Activated CD4-positive, alpha-beta T cell treated with anti-CD3 and anti-CD28 coated beads, Interleukin-2, amount 10 ng/mL, durations not matched to agents 7 days and 5 days (primary cell): ENCODE measurements at places on chromosomes 16 and 17. TPM values are rescaled to one million over a fixed set of nuclear protein-coding genes. Genes with fewer than 3 reads are reported as not detected.

DNA sequence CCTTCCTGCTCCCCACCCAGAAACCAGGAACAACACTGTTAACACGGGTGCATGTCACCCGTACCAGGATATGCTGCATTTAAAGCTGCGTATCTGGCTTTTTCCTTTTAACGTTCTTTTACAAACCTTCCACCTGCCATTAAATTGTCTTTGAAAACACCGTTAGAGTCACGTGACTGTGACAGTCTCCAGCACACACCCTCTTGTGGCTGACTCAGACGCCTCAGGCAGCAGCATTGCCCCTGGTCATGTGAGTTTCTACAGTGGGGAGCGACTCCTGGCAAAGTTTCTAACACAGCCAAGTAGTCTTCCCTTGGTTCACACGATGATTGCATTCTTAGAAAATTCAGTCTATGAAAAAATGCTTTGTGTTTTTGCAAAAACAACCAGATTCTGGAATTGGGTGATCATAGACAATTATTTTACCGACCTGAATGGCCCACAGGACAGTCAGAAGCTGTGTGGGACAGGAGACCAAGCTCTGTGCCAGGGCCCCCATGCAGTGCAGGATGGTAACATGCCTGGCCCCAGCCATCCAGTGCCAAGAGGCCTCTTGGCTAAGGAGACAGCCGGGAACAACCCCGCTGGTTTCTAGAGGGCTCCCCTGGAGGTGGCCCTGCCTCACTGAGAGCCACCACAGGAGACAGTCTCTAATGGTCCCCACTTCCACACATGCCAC, 199.1 kb downstream of the KATNIP start:
- no peaks in the 10 kb centered on the region for H3K36me3 ChIP-seq
- H3K4me3 ChIP-seq: no peak overlapping the region
- H3K27ac ChIP-seq: no peak overlapping the region
- peaks cover 4% of the 10 kb centered on the region for H3K4me1 ChIP-seq

DNA sequence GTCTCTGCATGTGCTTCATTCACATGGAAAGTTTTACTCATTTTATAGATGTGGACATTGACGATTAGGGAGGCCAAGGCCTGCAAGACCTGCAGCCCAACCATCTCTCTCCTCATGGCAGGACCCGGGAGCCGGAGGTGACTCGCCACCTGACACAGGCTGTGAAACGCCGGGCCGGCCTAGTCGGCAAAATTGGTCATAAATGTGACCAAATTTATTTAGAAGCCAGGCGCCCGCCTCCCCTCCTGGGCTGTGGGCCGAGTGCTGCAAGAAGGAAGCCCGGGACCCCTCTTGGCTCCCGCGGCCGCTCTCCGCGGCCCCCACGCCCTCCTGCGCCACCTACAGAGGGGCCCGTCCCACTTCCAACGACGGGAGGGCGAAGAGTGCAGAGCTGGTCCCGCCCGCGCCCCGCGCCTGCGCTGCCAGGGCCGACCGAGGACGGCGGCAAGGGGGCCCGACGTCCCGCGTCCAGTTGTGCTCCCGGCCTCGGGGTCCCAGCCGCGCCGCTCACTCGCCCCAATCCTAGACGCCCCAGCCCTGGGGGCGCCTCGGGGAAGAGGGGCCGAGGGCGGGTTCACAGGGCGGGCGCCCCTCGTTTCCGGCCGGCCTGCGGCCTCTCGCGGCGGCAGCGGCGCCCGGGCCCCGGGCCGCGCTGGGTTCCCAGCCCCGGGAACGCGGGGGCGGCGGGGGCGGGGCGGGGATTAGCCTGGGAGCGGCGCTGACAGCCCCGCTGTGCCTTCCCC, 47.5 kb downstream of the WNT3 start:
- H3K27ac ChIP-seq: no peak overlapping the region
- peaks cover 16% of the 10 kb centered on the region for H3K4me1 ChIP-seq
- peaks cover 53% of the 10 kb centered on the region for H3K27me3 ChIP-seq

DNA sequence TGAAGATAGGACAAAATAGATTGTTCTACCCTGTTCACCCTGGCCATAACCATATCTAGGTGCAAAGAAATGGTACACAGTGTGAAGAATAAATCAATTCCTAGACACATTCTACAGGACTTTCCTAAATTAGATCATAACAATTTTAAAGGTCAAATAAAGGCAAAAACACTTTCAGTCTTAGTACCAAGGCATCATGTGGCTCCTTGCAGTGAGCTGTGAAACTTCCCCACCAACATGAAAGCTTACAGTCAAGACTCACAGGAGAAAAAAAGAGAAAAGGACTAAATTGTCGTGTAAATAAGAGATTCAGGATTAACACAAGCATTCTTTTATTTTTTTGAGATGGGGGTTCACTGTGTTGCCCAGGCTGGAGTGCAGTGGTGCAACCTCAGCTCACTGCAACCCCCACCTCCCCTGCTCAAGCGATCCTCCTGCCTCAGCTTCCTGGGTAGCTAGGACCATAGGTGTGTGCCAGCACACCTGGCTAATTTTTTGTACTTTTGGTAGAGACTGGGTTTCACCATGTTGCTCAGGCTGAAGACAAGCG, 14.2 kb downstream of the NSMCE1 start:
- H3K4me3 ChIP-seq: no peak overlapping the region
- H3K4me1 ChIP-seq: peaks cover 68% of the 10 kb centered on the region
- no peaks in the 10 kb centered on the region for H3K27me3 ChIP-seq
- DNase-seq: no peak
- H3K27ac ChIP-seq: peak overlapping the region; percentile 76
- H3K36me3 ChIP-seq: peaks cover 70% of the 10 kb centered on the region

GRCh38 chr17:63772801-63773271, 561 bp downstream of the CCDC47 start:
- H3K27ac ChIP-seq: peak overlapping the region; percentile 99
- peaks cover 35% of the 10 kb centered on the region for H3K36me3 ChIP-seq
- H3K4me1 ChIP-seq: peaks cover 51% of the 10 kb centered on the region
- peak; percentile 9 for DNase-seq

DNA sequence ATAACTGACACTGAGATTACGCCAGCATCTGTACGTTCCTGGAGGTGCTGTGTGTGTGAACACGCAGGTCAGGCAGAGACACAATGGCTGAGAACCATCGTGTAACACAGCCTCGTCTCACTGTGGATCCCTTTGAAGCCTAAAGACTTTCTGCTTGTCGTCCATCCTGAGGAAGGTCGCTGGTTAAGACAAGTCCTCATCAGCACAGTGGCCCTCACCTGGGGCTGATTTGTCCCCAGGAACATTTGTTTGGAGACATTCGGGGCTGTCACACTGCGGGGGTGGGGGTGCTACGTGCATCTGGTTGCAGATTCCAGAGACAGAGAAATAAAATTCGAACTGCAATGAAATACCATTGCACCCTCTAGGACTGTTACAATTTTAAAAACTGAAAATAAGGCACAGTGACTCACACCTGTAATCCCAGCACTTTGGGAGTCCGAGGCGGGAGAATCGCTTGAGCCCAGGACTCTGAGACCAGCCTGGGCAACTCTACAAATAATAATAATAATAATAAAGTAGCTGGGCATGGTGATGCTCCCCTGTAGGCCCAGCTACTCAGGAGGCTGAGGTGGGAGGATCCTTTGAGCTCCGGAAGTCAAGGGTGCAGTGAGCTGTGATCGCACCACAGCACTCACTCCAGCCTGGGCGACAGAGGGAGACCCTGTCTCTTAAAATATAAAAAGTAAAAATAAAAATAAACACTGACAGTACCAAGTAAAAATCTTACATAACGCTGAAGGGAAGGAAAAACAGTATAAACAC, 112.0 kb upstream of the METRNL start:
- no peak overlapping the region for H3K27ac ChIP-seq
- H3K4me1 ChIP-seq: peaks cover 23% of the 10 kb centered on the region
- no peaks in the 10 kb centered on the region for H3K27me3 ChIP-seq

DNA sequence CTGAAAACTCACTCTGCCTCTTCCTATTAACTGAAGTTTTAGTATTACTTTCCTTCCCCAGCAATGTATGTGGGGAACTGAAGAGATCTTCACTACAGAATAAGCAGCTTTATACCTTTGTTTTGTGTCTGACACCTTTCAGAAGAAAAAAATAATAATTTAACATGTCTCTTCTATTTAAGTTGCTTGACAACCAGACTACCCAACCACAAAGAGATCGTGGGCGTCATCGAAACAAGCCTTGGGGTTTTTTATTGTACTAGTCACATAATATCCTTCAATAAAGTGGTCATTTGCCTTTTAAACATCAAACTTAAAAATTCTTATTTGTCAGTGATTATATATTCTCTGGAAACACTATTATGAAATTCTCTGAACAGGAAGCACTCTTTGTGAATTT, 123.7 kb downstream of the CHD9NB start:
- H3K36me3 ChIP-seq: no peaks in the 10 kb centered on the region
- H3K4me3 ChIP-seq: no peak overlapping the region
- H3K4me1 ChIP-seq: no peaks in the 10 kb centered on the region
- no peaks in the 10 kb centered on the region for H3K27me3 ChIP-seq
- no peak overlapping the region for H3K27ac ChIP-seq
- no peak for DNase-seq

- no peak overlapping the region for H3K27ac ChIP-seq
- H3K36me3 ChIP-seq: no peaks in the 10 kb centered on the region
- peaks cover 6% of the 10 kb centered on the region for H3K27me3 ChIP-seq
- no peaks in the 10 kb centered on the region for H3K4me1 ChIP-seq
Measured at GRCh38 chr17:34443619-34444469, 80.8 kb upstream of the CCL1 start.

- H3K36me3 ChIP-seq: peaks cover 20% of the 10 kb centered on the region
- peaks cover 25% of the 10 kb centered on the region for H3K4me1 ChIP-seq
- no peak overlapping the region for H3K27ac ChIP-seq
- DNase-seq: no peak
- H3K27me3 ChIP-seq: no peaks in the 10 kb centered on the region
Measured at GRCh38 chr16:50178491-50178941, 25.4 kb downstream of the TENT4B start.

PABPN1L gene
- not detected for total RNA-seq

CES5A gene
- total RNA-seq: not detected
